GM23338 (cell line): ENCODE measurements at places on chromosomes 5 and 9. TPM values are rescaled to one million over a fixed set of nuclear protein-coding genes. Genes with fewer than 3 reads are reported as not detected.

DNA sequence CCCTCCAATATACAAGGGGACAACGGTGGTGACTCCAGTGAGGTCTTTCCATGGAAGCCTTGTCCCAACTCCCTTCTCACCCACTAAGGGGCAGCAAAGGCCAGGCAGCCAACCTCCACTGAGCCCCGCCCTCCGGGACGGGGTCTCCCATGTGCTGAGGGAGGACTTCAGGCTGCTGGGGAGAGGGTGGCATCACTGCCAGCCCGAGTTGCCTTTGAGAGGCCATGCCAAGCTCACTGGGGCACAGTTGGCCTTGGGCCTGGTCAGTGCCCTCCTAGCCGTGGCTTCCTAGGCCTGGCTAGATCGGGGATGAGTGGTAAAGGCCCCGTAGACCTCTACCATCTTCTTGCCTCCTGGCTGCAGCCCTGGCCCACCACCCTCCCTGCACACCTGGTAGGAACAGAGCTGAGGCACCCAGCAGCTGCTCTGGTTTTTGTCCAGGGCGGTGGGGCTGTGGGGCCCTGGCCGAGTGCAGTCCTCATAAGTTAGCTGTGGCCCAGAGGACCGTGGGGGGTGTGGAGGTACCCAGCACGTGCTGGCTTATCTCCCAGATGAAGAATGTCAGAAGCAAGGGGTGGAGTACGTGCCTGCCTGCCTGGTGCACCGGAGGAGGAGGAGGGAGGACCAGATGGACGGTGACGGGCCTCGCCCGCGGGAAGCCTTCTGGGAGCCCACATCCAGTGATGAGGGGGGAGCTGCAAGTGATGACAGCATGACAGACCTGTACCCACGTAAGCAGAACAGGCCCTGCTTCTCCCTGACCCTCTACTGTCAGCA lies 3.2 kb downstream of the SURF2 start:
- H3K27me3 ChIP-seq, result no peaks in the 10 kb centered on the region
- peaks cover 19% of the 10 kb centered on the region for H3K36me3 ChIP-seq
- no peak overlapping the region for H3K4me3 ChIP-seq
- DNase-seq, result peak; percentile 72
- H3K27ac ChIP-seq, result no peak overlapping the region
- peaks cover 8% of the 10 kb centered on the region; the same call in 1 of the 2 replicates for H3K4me1 ChIP-seq

DNA sequence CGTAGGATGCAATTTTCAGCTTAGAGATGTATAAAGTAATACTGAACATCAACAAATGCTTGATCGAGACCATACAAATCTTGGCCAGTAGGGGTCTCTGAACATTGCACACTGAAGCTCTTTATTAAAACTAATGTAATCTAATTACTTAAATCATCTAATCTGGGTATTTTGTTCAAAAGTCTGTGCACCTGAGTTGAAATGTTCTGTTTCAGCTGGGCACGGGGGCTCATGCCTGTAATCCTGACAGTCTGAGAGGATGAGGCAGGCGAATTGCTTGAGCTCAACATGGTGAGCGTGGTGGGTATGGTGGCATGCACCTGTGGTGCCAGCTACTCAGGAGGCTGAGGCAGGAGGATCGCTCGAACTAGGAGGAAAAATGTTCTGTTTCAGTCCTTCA lies 41.0 kb downstream of the ESM1 start:
- no peaks in the 10 kb centered on the region for H3K36me3 ChIP-seq
- peak; percentile 50 for DNase-seq
- no peak overlapping the region for H3K4me3 ChIP-seq
- H3K27ac ChIP-seq, result no peak overlapping the region
- peaks cover 5% of the 10 kb centered on the region for H3K4me1 ChIP-seq

DNA sequence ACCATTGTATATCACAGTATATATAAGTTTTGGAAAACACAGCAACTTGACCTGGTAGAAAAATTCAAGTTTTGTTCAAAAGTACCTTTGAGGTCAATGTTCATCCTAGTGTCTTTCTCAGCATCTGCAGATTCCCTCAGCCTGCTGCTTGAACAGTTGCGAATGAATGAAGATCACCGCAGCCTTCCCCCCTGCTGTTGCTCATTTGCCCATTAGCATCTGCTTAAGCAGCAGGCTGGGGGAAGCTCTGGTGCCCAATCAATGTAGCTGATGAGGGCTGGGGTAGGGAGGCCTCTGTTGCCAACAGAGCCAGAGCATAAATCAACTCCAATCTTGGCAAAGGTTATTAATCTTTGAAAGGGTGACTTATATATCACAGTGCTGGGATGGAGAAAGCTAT lies 586.5 kb upstream of the PTPRD start:
- H3K4me1 ChIP-seq, result peaks cover 7% of the 10 kb centered on the region; the same call in 1 of the 2 replicates
- no peak overlapping the region for H3K27ac ChIP-seq
- H3K4me3 ChIP-seq, result no peak overlapping the region
- H3K27me3 ChIP-seq, result no peaks in the 10 kb centered on the region
- no peaks in the 10 kb centered on the region for H3K36me3 ChIP-seq

GRCh38 chr9:129679537-129679936 lies 14.1 kb downstream of the PRRX2 start:
- no peaks in the 10 kb centered on the region for H3K36me3 ChIP-seq
- H3K27ac ChIP-seq, result no peak overlapping the region
- H3K27me3 ChIP-seq, result no peaks in the 10 kb centered on the region
- H3K4me3 ChIP-seq, result no peak overlapping the region
- no peak for DNase-seq

- 0 out of 2 replicates have a peak overlapping the region, but pooled peaks have one; percentile 3 for H3K27ac ChIP-seq
- H3K36me3 ChIP-seq, result no peaks in the 10 kb centered on the region
- H3K4me1 ChIP-seq, result peaks cover 46% of the 10 kb centered on the region
- peak overlapping the region; percentile 56 for H3K4me3 ChIP-seq
- H3K27me3 ChIP-seq, result peaks cover 48% of the 10 kb centered on the region
Observed at GRCh38 chr9:124769549-124770358, 1.4 kb downstream of the NR6A1 start.

- DNase-seq, result no peak
- H3K27me3 ChIP-seq, result no peaks in the 10 kb centered on the region
- H3K36me3 ChIP-seq, result peaks cover 14% of the 10 kb centered on the region
- H3K4me3 ChIP-seq, result peak overlapping the region; percentile 13
Observed at GRCh38 chr5:59709846-59710245, 183.7 kb downstream of the PDE4D start.

DNA sequence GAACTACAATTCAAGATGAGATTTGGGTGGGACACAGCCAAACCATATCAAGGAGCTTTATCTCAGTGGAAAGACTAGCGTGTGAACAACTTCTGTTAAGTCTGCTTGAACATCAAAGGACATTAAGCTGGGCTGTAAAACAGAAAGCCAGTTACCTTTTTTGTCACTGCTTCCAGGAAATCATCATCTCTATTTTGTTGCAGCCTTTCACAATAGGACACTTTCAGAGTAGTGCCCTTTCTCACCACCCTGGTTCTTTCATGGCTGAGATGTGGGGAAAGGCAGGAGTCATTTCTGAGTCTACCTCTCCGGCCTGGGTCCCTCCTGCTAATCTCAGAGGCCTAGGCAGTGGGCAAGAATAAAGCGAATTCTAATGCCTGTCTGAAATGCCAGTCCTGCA lies 96.2 kb upstream of the PPP1R2B start:
- H3K4me1 ChIP-seq, result no peaks in the 10 kb centered on the region
- no peak overlapping the region for H3K27ac ChIP-seq
- no peak for DNase-seq
- H3K36me3 ChIP-seq, result no peaks in the 10 kb centered on the region
- no peaks in the 10 kb centered on the region for H3K27me3 ChIP-seq

DNA sequence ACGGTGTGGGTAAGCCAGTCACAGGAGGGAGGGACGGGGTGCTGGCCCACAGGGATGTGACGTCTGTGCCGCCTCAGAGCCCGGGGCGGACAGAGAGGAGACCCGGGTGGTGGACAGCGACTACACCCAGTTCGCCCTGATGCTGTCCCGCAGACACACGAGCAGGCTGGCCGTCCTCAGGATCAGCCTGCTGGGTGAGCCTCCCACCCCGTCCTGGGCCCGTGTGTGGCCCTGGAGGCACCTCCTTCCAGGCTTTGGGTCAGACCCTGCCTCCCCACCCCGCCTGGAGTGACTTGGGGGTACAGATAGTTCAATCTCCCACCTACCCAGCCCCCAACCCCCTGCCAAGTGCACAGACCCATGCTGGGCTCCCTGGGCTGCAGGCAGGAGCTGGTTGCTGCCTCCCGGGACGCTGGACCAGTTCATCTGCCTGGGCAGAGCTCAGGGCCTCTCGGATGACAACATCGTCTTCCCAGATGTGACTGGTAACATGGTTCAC lies 1.7 kb downstream of the LCN12 start:
- no peaks in the 10 kb centered on the region for H3K36me3 ChIP-seq
- H3K27me3 ChIP-seq, result no peaks in the 10 kb centered on the region
- H3K4me1 ChIP-seq, result no peaks in the 10 kb centered on the region; the same call in 1 of the 2 replicates

- no peaks in the 10 kb centered on the region for H3K4me1 ChIP-seq
- H3K36me3 ChIP-seq, result no peaks in the 10 kb centered on the region
- no peak overlapping the region for H3K4me3 ChIP-seq
- DNase-seq, result no peak
Observed at GRCh38 chr5:124040799-124041198, 528.8 kb downstream of the CSNK1G3 start.

- H3K27ac ChIP-seq, result no peak overlapping the region
- H3K27me3 ChIP-seq, result peaks cover 25% of the 10 kb centered on the region
- no peak for DNase-seq
- H3K36me3 ChIP-seq, result no peaks in the 10 kb centered on the region
Observed at GRCh38 chr5:132227235-132227484, 493 bp downstream of the P4HA2 start.

DNA sequence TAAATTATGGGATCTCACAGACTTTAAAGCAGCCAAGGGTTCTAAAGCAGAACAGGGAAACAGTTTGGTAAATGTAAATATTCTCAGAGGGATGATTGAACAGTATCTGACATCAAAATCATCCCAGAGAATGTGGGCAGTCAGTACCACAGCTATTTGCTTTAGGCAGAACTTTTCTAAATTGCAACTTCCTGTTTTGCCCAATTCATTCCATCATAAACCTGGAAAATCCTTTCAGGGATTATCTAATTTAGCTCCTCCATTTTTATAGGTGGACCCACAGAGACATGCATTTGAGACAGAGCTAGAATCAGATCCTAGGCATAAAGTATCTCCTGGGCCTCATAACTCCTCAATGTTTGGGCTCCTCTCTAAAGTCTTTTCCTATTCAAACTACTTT lies 12.4 kb downstream of the NR6A1 start:
- no peak for DNase-seq
- peak overlapping the region; percentile 46 for H3K4me3 ChIP-seq
- no peaks in the 10 kb centered on the region for H3K36me3 ChIP-seq
- H3K27me3 ChIP-seq, result no peaks in the 10 kb centered on the region

GRCh38 chr9:32899181-32899580 lies 102.2 kb downstream of the APTX start:
- no peaks in the 10 kb centered on the region for H3K4me1 ChIP-seq
- no peak overlapping the region for H3K4me3 ChIP-seq
- H3K36me3 ChIP-seq, result no peaks in the 10 kb centered on the region
- H3K27ac ChIP-seq, result no peak overlapping the region
- no peaks in the 10 kb centered on the region for H3K27me3 ChIP-seq
- no peak for DNase-seq

DNA sequence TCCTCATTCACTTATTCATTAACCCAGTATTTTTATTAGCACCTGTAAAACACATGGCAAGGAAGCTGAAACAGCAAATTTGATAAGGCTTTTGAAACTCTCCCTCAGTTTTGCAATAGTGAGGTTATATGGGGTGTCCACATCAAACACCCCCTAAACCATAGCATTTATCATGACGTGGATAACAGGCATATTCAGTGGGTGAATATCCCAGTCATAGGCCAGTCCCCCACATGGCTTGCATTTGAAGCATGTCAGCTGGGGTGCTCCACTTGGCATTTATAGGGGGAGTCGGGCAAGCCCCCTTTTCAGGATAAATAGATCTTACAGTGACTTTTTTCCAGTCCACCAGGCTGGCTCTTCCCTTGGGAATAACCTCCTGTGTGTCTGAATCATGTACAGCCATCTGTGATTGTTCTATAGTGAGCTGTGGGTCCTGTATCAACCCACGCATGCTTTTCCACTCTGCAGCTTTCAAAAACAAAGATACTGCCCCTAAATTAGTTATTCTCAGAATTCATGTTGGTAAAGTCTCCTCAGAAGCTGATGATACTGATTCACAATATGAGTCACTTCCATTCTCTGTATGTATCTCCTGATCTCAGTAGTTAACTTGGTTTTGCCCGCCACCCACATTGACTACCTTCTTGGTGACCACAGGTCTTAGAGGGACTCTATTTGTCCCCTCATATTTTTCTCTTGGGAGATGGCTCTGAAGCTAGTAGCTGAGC lies 84.4 kb upstream of the SPIN1 start:
- H3K27me3 ChIP-seq, result no peaks in the 10 kb centered on the region
- H3K27ac ChIP-seq, result no peak overlapping the region
- no peaks in the 10 kb centered on the region for H3K4me1 ChIP-seq
- no peaks in the 10 kb centered on the region for H3K36me3 ChIP-seq
- no peak overlapping the region for H3K4me3 ChIP-seq

The ARHGEF37 gene
- 0.12 and 0.14 TPM in 2 replicates for total RNA-seq

The EIF4EBP3 gene
- total RNA-seq, result 2.4 TPM in 1 of 2 replicates, not detected in the other

The LHX2 gene
- total RNA-seq, result 0.19 and 1.7 TPM in 2 replicates

The NTRK2 gene
- total RNA-seq, result 0.03 TPM in 1 of 2 replicates, not detected in the other

The C1QTNF3 gene
- total RNA-seq, result 0.97 and 1.7 TPM in 2 replicates
